Activated CD8-positive, alpha-beta T cell treated with anti-CD3 and anti-CD28 coated beads for 36 hours (primary cell): ENCODE measurements at places on chromosomes 5 and 9.

GRCh38 chr9:87612536-87612935, 113.4 kb upstream of the CTSL start:
- DNase-seq: no peak

GRCh38 chr5:15500325-15501001, 483 bp downstream of the FBXL7 start:
- no peak for DNase-seq

DNA sequence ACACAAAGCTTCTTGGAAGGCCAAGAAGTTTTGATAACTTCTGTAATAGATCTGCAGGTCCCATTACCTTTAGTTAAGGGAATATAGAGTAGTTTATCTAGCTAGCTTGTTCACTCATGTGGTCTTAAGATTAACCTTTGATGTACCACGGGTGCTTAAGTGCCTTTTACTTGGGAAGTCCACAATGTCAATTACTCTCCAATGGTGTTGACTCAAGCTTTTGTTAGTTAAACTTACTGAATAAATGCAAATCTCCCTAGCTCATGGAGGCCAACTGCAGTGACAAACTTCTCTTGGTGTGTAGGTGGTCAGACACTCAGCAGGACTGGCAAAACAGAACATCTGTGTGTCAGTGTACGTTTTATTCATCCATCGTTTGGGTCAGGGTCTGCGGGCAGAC, 501.5 kb downstream of the ELAVL2 start:
- DNase-seq: no peak

DNA sequence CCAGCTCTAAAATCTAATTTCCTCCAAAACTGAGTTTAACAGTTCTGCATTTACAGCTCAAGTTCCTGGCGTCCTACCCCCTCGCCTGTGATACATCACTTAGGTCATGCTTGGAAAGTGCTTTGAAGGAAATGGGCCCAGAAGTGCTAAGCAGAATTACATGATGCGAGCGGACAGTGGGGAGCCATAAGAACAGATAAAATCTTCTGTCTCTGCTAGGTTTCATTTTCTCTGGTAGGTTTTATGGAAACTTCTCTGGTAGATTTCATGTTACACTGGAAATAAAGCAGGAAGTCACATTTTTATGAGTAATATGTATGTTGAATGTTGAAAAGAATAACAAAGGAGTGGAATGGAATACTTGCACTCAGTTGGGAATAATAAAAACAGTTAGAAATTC, 138.3 kb downstream of the ZDHHC21 start:
- DNase-seq: no peak

- no peak for DNase-seq
These were observed 28.8 kb downstream of the SLC6A7 start for GRCh38 chr5:150218693-150219035.

- DNase-seq: no peak
These were observed 74.3 kb downstream of the NLN start for GRCh38 chr5:65796269-65796668.

- DNase-seq: peak; percentile 51
These were observed 478 bp downstream of the TEX10 start for GRCh38 chr9:100352201-100352726.

DNA sequence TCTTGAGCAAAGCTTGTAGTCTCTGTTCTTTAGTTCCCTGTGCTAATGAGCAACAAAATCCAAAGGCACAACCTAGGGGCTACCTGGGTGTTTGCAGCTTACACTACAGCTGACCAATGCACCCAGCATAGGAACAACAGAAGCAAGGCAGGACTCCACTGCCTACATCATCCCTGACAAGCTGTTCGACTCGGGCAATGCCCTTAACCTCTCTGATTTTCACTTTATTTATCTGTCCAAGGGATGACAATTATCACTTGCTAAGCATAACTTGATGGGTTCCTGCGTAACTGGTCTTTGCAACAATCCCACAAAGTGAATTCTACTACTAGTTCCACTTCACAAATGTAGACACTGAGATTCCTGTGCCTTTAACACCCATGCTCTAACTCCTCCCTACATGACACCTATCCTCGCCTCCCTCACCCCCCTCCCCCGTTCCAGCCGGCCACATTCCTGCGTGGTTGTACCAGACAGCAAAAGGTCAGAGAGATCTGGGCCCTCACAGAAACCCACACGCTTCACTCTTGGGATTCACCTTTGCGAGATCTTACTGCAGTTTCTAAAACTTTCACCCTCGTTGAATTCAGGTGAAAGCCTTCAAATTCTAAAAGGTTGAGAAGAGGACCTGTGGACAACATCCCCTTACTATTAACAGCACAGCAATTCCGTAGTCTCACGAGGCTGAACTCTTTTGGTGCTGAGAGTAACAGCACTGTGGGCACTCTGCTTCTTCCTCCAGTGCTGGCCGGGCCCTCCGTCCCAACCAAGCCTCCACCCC, 995 bp downstream of the IPPK start:
- peak; percentile 74 for DNase-seq

DNA sequence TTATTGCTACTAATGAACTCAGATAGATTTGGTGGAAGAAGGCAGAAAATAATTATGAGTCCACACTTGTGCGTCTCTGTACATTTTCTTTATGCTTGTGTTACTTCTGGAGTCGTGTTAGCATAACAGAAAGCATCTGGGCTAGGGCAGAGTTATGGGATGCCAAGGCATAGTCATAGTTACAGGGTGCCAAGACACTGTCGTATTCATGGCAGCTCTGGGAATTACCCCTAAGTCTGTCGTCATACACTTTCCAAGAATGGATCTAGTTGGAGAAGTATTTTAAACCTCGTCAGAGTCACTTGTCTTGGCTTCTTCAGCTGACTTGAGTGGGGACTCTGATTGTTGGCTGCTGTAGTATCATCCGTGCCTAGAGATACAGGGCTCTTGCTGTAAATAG, 27.7 kb downstream of the CAMK4 start:
- DNase-seq: no peak

DNA sequence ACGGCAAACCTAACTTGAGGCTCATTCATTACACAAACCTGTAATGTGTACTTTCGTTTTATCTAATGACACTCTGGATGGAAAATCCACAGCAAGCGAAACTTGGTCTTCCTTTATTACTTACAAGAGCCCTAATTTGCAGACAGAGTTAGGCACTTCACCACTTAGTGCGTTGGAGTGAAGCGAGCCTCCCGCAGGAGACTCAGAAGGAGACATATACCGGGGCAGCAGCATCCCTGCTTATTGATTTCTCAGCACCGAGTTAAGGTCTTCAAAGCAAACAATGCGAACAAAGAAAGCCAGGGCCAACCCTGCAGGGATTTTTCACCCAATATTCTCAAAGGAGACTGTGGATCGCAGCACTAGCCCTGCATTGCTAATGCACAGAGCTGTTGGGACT, 28.6 kb downstream of the LSM11 start:
- DNase-seq: no peak

DNA sequence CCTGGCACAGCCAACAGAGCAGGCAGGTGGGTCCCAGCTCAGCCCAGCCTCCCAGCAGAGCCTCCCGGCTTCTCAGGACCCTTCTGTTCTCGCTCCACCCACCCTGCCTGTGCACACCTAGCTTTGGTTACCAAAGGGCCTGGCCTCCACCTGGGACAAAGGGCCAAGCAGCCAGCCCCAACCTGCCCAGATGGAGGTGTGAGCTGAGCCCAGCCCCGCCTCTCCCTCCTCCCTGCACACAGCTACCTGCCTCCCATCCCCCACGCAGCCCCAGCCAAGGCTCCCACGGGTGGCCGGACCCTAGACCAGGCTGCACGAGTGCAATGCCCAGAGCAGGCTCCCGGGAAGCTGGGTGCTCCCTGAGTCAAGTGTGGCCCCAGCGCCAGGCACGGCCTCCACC, 5.6 kb downstream of the TPRN start:
- DNase-seq: no peak

- no peak for DNase-seq
These were observed 156.6 kb downstream of the TLR4 start for GRCh38 chr9:117860849-117861248.

GRCh38 chr5:61595426-61595825, 263.4 kb downstream of the ZSWIM6 start:
- DNase-seq: no peak

- DNase-seq: no peak
These were observed 179.1 kb downstream of the FAM170A start for GRCh38 chr5:119808474-119808873.
